ENCODE measurements at places on chromosomes 5 and 9.

DNA sequence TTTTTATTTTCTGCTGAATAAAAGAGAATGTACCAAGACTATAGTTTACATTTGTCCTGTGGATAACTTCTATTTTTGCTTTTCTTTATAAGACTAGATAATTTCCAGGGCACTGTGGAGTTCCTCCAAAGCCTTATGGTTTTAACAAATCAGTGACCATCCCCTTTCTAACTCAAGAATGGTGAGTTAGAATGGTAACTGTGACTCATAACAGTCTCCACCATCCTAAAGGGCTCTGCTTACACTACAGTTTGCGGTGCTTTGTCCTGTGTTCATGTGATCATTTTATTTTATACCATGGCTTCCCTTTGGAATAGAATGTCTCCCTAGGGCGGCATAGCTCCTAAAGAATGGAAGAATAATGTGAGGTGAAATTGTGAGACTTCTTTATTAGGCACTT, 30.2 kb downstream of the WDR36 start:
- DNase-seq: no peak

GRCh38 chr9:131833906-131834305, 94.0 kb upstream of the RAPGEF1 start:
- no peak for DNase-seq

DNA sequence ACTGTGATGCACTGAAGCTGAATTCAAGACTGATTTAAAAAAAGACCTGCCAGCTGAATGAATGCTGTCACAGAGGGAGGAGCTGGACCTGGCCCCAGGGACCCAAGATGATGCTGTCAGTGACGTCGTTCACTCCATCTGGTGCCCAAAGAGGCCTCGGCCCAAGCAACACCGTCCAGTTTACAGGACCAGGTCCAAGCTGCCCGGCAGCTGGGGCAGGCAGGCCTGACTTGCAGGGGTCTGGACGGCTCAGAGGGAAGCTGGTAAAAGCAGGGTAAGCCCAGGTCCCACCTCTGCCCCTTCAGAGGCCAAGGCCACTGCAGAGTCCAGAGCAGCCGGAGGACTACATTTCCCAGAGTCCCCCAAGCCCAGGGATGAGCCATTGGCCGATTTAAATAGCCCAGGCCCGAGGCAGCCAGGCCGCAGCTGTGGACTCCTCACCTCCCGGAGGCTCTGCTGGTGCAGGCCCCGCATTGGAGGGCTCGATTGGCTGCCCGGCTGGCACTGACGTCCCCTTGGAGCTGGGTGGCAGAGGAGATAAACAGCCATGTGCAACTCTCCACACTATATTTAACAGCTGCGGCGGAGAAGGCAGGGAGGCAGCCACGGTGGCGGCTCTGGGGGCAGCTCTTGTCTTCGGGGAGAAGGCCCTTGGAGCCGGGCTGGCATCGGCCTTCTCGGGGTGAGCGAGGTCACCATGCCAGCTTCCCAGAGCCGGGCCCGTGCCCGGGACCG, at the start of gene PLPP7:
Gene PLPP7, plus strand, starts transcription at position 423 of the 735 bp plus-strand sequence. Its CDS starts 275 bp downstream, at position 698.
- DNase-seq: no peak

DNA sequence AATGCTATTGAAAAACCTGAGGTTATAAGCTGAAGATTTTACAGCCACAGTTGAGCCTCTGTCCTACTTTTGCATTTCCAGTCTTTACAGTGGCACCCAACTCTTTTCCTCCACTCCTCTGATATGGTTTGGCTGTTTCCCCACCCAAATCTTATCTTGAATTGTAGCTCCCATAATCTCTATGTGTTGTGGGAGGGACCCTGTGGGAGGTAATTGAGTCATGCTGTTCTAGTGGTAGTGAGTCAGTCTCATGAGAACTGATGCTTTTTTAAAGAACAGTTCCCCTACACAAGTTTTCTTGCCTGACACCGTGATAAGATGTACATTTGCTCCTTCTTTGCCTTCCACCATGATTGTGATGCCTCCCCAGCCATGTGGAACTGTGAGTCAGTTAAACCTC, 646.1 kb upstream of the SEMA6A start:
- DNase-seq: no peak

DNA sequence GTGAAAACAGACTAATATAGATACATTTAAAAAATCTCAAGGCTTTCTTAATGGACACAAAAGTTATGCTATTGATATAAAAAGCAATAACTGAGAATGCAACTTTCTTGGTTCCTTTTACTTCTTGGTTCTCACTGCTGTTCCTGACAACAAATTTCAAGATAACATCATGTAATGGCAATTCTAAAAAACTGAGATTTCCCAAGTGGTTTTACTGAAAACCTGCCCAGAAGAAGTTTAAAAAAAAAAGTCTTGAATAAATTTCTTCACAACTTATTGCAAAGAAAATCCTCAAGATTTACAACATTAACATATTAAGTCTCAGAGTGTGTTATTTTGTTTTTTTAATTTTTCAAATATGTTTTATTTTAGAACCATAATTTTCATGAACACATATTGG, 302.8 kb upstream of the COX7C start:
- no peak for DNase-seq

GRCh38 chr9:111983484-111983908, 86.9 kb downstream of the UGCG start:
- DNase-seq: no peak

Measured in activated CD8-positive, alpha-beta memory T cell treated with anti-CD3 and anti-CD28 coated beads for 4 hours (primary cell).